ENCODE measurements at places on chromosomes 7 and 10.

GRCh38 chr7:106568680-106569499, 92.1 kb downstream of the CCDC71L start:
- peak; percentile 79 for DNase-seq

- DNase-seq: no peak
Measured at GRCh38 chr10:51246156-51246555, 171.9 kb downstream of the PRKG1 start.

- no peak for DNase-seq
Measured at GRCh38 chr10:49118430-49119074, 3.2 kb upstream of the VSTM4 start.

GRCh38 chr7:47600199-47601118, 18.5 kb upstream of the TNS3 start:
- peak; percentile 57 for DNase-seq

GRCh38 chr7:139825666-139826290, 3.3 kb upstream of the TBXAS1 start:
- no peak for DNase-seq

DNA sequence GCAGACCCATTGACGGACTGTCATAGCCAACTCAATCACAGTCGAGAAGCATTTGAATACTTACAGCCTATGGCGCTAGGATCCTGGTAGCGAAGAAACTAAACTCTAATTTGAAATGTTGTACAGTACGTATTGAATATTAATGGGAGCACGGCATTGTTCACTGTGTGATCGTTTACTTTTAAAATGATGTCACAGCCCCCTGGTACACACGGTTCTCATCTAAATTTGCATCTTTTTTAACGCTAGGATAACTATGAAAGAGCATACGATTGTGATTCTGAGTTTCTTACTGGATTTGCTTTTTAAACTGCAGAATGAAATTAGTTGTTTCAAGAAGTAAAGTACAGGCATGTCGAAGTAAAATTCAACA, 895 bp upstream of the NAPEPLD start:
- no peak for DNase-seq

DNA sequence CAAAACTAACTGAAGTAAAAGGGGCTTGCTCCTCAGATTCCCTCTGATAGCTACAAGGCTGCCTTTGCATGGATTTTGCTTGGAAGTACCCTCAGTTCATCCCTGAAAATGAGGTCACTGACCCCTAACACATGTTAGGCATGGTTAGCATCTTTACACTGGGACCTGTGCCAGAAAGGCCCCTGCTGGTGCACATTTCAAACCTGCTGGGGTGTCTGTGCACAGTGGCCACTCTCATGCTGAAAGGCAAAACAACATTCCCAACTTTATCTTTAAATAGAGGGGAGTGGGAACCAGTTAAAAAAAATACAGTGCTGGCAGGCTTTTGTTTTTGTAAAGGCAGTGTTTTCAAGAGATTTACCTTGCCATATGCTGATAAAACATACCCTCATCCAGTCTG, 99.1 kb downstream of the ANK3 start:
- no peak for DNase-seq

- no peak for DNase-seq
Measured at GRCh38 chr10:74111799-74112198, 38.8 kb downstream of the AP3M1 start.

DNA sequence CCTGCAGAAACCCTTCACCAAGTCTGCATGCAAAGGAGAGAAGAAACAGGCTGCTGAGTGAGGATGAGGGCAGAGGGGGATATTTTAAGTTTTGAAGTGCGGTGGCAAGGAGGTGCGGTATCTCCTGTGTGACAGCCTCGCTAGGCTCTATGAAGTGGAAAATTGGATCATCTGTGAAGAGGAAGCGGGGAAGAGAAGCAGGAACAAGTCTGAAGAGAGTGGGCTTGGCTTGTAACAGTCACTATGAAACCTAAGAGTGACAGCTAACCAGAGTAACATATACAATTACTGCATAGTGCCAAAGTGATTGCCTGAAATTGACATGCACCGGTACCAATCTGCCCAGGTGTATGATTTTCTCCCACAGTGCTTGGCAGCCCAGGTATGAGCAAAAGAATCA, 287.5 kb upstream of the KLF14 start:
- no peak for DNase-seq

DNA sequence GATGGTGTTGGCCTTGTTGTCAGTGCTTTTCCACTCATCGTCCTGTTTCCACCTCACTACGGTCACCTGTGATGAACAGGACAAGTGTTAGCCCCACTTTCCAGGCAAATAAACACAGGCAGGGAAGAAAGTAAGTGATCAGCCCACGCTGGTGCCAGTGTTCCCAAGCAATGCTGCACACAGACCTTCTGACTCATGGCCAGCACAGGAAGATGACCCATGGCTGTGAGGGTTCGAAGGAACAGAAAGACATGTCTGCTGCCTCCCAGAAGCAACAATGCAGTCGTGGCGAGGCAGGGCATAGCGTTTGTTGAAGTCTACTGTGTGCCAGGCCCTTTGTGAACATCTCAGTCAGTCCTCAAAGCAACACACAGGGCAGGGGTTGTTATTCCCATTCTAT, 35.7 kb downstream of the SLC29A3 start:
- no peak for DNase-seq

GRCh38 chr7:110142939-110143526, 947.9 kb upstream of the LRRN3 start:
- DNase-seq: no peak

DNA sequence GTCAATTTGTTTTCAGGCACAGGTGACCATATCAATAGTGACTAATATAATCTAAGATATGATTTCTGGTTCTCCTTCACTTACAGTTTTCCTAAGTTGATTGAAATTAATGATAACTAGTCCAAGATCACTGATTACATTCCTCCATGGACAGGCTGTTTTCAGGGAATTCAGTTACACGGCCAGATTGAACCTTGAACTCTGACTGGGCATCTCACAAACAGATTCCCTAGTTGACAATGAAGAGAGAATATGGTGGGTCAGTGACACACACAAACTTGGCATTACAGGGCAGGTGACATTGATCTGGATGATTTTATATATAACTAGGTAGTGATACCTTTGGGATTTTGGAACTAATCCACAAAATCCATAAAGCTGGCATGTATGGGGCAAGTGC, 110.2 kb upstream of the EGR2 start:
- DNase-seq: no peak

DNA sequence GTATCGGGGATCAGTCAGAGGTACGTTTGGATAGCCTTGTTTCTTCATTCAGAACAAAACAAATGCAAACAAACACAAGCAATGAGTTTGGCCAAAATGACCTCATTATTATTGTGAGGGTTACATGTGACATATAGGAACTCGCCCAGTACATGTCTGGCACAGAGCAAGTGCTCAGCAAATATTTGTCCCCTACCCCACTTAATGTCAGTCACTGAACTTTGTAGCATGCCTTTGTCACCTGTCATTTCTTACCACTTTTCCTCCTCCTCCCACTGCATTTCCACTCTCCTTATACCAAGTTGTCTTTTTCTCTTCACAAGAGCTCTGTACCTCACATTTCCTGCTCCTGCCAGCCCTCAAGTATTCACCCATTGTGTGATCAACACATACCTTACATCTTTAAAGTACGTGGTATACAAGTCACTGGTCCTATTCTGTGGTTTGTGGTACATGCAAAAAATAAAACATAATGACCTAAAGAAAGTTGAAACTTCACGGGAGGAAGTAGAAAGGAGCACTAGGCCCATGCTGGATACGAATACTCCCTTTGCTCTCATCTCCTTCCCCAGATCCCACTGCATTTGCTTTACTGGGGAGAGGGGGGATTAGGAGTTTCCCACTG, 236.0 kb downstream of the INHBA start:
- no peak for DNase-seq

DNA sequence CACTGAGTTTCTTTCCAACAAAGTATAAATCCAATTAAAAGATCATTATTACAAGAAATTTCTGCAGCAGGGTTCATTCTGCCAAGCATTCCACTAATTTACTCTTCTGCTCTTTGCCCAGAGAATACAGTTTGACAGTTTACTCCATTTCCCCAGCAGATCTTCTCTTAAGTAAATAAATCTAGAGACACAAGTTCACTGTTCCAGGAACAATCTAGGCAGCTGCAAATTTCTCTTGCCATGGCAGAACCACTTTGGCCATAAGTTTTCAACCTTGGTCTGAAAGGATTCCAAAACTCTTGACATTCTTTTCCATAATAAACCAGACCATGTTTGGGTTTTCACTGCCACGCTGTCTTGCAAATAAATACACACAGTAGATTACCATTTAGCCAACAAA, 11.5 kb downstream of the RGS10 start:
- DNase-seq: no peak

GRCh38 chr7:70634610-70635068, 497.3 kb upstream of the GALNT17 start:
- DNase-seq: no peak

All from epithelial cell of proximal tubule (primary cell).